ENCODE measurements at places on chromosomes 6 and 20. TPM values are rescaled to one million over a fixed set of nuclear protein-coding genes. Genes with fewer than 3 reads are reported as not detected.

PPIL6 gene
- total RNA-seq, result 0.83 TPM

KLHDC3 gene
- 119 TPM for total RNA-seq

SCUBE3 gene
- 0.25 TPM for total RNA-seq

CD40 gene
- 1.2 TPM for total RNA-seq

GSTA4 gene
- 81.1 TPM for total RNA-seq

OPRM1 gene
- total RNA-seq, result not detected

SPATA25 gene
- 1.2 TPM for total RNA-seq

HUS1B gene
- total RNA-seq, result 1.1 TPM

SH3BGRL2 gene
- 47.2 TPM for total RNA-seq

TMC2 gene
- total RNA-seq, result not detected

FOXA2 gene
- total RNA-seq, result not detected

CHMP4B gene
- 46.4 TPM for total RNA-seq

PDE7B gene
- not detected for total RNA-seq

HDGFL1 gene
- total RNA-seq, result not detected

DOK5 gene
- 30.8 TPM for total RNA-seq

PAX1 gene
- total RNA-seq, result not detected

FOXC1 gene
- 3.3 TPM for total RNA-seq

TSHZ2 gene
- 10.0 TPM for total RNA-seq

DZANK1 gene
- total RNA-seq, result 6.4 TPM

MYLK2 gene
- total RNA-seq, result 0.69 TPM

TMEM14A gene
- total RNA-seq, result 26.3 TPM

CDYL gene
- 63.3 TPM for total RNA-seq

ESR1 gene
- not detected for total RNA-seq

CEP162 gene
- 15.7 TPM for total RNA-seq

CLPSL1 gene
- not detected for total RNA-seq

SLC24A3 gene
- 9.7 TPM for total RNA-seq

DAAM2 gene
- total RNA-seq, result 0.59 TPM
